ENCODE measurements at places on chromosomes 16 and 17.

DNA sequence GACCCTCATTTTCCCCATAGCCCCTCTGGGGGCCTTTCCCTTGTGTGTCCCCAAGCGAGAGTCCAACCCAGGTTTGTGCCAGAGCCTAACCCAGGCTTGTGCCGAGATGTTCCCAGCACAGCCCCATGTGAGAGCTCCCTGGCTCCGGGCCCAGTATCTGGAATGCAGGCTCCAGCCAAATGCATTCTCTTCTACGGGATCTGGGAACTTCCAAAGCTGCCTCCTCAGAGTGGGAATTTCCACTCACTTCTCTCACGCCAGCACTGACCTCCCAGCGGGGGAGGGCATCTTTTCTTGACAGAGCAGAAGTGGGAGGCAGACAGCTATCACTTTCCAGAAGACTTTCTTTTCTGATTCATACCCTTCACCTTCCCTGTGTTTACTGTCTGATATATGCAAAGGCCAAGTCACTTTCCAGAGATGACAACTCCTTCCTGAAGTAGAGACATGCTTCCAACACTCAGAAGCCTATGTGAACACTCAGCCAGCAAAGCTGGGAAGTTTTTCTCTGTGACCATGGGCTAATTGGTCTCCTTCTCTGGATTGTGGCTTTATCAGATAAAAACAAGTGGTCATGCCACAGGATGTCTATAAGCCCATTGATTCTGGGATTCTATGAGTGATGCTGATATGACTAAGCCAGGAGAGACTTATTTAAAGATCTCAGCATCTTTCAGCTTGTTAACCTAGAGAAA, 2.5 kb upstream of the CCL2 start:
- no peak for DNase-seq

DNA sequence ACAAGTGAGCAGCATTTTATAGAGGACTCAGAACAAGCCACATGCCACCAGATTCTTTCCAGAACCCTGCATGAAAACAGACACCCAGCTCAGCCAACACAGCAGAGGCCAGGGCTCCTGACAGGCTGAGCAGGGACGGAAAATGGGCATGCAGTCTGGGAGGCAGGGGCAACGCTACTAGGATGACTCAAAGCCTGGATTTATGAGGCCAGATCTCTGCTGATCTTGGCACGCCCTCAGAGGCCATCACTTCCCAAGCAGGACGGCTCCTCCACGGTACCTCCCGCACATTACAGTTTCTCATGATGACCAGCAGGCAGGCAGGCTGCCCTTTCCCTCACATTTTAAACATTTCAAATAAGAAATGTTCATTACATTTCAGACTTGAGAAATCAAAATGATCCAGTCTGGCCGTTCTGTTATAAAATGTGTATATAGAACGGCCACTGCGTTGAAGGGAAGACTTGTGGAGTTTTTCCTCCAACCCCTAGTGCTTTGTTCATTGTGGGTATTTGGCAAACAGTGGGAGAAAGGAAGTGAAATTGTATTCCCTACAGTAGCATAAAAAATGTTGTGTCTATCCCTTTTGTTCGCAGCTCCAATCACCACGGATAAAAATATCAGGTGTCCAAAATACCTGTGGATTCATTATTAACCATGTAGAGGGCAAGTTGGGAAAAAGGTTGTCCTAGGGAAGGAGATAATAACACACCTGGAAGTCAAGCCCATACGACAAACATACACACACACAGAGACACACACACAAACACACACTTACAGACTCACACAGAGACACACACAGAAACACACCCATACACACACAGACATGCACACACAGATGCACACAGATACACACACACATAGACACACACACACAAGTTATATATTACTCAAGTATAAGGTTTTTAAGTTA, 64.8 kb upstream of the ADAMTS18 start:
- no peak for DNase-seq

DNA sequence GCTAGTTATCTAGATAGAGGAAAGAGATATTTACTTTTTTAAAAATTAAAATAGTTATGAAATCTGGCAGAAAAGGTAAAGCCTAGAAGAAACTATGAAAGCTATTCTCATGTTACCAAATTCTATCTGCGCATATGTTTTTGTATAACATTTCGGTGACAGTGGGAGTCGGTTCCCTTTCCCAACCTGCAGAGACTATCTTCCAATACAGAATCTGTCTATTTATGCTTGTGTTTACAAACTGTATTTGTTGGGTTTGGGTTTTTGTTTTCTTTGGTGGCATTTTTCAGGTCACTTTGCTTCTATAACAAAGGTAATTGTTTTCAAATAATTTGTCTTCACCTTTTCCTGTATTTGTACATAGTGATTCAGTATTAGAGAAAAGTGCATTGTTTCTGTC, 69.8 kb downstream of the YPEL2 start:
- no peak for DNase-seq

DNA sequence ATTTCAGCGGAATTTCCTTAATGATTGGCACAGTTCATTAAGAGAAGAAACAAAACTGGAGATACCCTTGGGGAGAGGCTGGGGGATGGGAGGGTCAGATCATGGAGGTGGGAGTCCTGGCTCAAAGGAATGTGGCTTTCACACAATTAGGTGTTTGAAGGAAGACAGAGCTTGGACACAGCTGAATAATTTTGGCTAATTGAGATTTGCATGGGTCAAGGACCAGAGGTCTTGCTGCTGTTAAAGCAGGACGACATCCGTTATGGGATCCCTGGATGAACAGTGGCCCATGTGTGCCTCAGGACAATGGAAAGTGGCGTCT, 160.3 kb downstream of the HS3ST3B1 start:
- no peak for DNase-seq

- no peak for DNase-seq
These were observed 10.9 kb downstream of the UBALD2 start for GRCh38 chr17:76276069-76276431.

DNA sequence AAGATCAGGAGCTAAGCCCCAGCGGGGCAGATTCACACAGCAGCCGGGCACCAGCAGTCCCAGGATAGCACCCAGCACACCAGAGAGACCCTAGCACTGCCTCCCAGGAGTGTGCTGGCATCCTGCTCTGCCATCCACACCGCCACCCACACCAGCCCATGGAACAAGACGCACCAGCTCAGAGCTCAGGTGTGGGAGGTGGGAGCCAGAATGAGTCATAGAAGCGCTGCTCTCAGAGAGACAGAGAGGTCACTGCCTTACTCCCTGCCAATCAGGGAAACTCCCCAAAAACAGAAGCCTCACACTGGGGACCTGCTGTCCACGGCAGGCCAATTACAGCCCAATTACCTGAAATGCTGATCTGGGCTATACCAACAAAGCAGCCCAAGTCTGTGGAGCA, 64.9 kb downstream of the CDYL2 start:
- DNase-seq: no peak

DNA sequence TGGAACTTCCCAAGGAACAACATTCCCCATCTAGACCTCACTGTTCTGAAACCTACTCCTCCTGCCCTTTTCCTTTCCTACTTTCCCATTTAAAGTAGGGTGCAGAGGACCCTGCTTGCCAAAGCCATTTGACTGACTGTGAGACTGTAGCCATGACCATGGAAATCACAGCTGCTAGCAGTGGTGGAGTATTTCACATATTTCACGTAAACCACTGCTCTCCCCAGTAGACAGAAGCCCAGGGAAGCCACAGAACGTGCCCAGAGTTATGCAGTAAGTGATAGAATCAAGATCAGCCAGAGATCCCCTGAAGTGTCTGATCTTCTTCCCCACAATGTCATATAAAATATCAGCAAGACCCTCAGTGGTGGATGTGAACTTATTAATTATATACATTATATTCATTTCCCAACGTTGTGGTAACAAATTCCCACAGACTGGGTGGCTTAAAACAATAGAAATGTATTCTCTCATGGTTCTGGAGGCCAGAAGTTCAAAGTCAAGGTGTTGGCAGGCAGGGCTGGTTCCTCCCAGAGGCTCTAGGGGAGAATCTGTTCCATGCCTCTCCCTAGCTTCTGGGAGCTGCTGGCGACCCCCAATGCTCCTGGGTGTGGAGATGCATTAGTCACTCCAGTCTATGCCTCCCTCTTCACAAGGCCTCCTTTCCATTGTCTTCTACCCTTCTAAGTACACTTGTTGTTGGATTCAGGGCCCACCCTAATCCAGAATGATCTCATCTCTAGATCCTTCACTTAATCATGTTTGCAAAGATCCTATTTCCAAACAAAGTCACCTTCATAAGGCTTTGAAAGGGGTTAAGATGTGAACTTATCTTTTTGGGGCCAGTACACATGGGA, 20.7 kb upstream of the PRM1 start:
- DNase-seq: no peak

- no peak for DNase-seq
These were observed 52.0 kb downstream of the SREBF1 start for GRCh38 chr17:17784657-17785267.

DNA sequence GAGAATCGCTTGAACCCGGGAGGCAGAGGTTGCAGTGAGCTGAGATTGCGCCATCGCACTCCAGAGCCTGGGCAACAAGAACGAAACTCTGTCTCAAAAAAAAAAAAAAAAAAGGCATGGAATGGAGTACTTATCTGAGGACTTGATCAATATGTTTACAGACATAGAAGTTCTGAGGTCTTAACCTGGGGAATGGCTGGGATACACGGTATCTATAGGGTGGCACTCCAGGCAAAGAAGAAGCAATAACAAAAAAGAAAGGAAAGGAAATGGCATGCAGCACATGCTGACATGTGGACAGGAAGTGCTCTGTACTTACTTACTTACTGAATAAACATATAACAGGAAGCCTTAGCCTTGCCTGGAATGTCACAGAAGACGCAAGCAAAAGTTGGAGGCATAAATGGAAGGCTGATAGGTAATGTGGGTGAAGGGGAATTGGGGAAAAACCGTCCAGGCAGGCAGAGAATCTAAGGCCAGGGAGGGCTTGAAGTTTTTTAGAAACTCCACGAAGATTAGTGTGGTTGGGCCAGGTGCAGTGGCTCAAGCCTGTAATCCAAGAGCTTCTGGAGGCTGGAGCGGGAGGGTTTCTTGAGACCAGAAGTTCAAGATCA, 10.1 kb upstream of the SPOP start:
- peak; percentile 41 for DNase-seq

DNA sequence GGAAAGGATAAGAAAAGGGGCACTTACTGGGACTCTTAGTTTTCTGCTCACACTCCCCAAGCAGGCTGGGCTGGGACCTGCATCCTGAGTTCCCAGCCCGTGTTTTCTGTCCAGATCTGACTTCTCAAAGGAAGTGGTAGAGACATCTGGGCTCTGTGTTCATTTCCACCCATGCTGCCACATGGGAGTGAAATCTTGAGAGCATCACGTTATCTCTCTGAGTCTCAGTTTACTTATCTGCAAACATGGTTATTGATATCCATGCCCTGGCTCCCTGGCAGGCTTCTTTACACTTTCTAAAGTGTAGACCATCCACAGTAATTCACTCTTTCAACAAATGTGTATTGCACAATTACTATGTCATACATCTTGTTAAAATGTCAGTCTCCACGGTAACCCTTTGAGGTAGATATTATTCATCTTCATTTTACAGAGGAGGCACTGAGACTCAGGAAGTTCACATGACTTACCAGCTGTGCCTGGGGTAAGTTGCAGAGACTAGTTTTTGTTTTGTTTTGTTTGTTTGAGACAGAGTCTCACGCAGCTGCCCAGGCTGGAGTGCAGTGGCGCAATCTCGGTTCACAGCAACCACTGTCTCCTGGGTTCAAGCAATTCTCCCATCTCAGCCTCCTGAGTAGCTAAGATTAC, 3.4 kb downstream of the ZNF688 start:
- peak; percentile 88 for DNase-seq

GRCh38 chr16:787321-787966, 737 bp downstream of the RPUSD1 start:
- no peak for DNase-seq

GRCh38 chr17:4676791-4677190, 27.1 kb downstream of the PELP1 start:
- DNase-seq: no peak

GRCh38 chr17:78364436-78365281, 4.8 kb upstream of the SOCS3 start:
- no peak for DNase-seq

DNA sequence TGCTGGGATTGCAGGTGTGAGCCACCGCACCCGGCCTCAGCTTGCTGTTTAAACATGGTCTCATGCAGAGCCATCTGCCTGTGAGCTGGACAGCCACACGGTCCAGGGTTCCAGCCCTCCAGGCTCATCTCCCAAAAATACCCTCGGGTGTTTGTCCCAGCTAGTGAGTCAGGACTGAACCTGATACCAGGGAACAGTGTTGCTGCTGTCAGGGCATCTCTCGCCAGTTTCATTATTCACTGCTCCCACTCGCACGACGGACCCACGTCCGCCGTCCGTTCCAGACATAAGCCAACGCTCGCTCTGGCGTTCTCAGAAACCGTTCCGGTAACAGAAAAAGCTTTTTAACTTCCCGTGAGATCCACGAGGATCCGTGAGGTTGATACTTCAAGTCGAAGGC, 77.6 kb downstream of the NXN start:
- DNase-seq: no peak

- DNase-seq: no peak
These were observed 149.9 kb downstream of the CDK5R1 start for GRCh38 chr17:32636598-32637218.

DNA sequence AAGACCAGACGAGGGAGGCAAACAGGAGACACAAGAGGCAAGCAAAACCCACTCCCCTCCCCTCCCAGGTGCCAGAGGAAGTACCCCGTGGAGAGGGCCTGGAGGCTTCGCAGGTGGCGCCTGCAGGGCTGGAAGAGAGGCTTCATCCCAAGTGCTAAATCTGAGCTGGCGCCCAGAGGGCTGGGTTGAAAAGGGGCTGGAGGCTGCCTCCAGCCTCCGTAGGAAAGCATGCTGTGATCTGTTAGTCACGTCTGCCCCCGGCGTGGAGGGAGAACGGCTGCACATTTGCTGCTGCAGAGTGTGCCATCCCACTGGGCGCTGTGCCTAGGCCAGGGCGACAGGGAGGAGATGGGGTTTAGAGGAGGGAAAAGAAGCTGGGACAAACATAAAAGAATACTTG, 16.9 kb downstream of the RPH3AL start:
- no peak for DNase-seq

- no peak for DNase-seq
These were observed 232.3 kb downstream of the WWOX start for GRCh38 chr16:78331731-78332130.

- DNase-seq: no peak
These were observed 398.7 kb downstream of the SNX29 start for GRCh38 chr16:12375046-12375740.

GRCh38 chr17:60393840-60394723, 2.1 kb upstream of the USP32 start:
- no peak for DNase-seq

DNA sequence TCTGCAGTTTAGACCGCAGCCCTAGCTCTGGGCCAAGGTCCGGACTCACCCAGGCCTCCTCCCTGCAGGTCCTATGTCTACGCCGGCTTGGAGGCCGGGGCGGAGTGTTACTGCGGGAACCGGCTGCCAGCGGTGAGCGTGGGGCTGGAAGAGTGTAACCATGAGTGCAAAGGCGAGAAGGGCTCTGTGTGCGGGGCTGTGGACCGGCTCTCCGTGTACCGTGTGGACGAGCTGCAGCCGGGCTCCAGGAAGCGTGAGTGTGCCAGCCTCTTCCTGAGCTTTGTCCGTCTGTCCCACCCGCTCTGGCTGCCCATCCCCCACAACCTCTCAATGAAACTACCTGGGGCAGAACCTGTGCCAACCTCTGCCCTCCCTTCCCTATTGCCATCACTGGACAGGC, 20.1 kb downstream of the WSCD1 start:
- DNase-seq: no peak
